ENCODE measurements at places on chromosomes 2 and 18.

DNA sequence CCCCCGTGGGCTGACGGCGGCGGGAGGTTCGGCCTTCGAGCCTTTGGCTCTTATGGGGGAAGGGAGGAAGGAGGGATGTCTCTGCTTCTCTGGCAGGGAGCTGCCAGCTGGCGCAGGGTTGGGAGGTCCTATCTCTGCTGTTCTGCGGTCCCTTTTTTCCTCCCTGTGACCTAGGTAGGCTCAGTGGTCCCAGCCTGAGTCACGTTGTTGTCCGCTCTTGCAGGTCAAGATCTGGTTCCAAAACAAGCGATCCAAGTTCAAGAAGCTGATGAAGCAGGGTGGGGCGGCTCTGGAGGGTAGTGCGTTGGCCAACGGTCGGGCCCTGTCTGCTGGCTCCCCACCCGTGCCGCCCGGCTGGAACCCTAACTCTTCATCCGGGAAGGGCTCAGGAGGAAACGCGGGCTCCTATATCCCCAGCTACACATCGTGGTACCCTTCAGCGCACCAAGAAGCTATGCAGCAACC is 2.5 kb downstream of the DLX1 start:
- DNase-seq: no peak

DNA sequence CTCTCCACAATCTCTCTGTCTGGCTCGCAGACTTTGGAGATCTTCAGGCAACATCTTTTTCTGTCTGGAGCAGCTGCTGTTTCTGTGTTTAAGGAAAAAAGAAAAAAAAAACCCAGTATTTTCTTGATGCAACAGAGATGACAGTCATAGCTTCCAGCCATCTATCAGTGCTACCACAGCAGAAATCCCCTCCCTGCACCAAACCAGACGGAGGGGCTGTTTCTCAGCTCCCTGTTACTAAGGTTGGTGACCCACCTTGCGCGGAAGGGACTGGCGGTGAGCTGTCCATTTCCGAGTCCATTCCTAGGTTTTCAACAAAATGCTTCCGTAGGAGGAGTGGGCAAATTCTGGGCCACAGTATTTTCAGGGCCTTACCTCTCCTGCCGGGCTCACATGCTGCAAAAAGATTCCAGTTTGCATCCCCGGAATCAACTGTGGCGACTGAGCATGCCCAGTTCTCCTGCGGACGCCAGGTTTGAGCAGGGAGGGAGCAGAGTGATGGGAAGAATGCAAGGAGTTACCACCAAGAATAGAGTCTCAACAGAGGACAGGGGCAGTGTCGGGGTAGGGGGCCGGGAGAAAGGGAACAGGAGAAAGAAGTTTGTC is 1.2 kb downstream of the SLC4A10 start:
- DNase-seq: no peak

DNA sequence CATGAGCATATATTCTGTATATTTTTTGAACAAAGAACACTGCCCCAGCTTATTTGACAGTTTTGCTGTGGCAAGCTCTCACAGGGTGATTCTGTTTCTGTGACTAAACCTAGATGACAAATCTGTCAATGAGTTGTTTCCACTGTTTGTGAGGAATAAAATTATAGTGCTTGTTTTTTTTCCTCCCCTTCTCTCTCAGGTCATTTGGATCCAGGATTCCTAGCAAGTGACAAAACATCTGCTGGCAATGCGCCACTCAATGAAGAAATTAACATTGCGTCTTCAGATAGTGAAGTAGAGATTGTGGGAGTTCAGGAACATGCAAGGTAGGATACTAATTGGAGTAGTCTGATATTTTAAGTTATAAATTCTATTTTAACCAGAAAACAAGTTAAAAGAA is 149.3 kb downstream of the HAUS1 start:
- DNase-seq: no peak

- no peak for DNase-seq
Measured at GRCh38 chr2:588074-588645, 89.0 kb downstream of the TMEM18 start.

GRCh38 chr2:122739732-122740593 is 984.5 kb downstream of the TSN start:
- DNase-seq: no peak

- DNase-seq: no peak
Measured at GRCh38 chr2:239590276-239590675, 189.5 kb upstream of the HDAC4 start.

- no peak for DNase-seq
Measured at GRCh38 chr18:24112874-24113615, 25.8 kb upstream of the CABYR start.

DNA sequence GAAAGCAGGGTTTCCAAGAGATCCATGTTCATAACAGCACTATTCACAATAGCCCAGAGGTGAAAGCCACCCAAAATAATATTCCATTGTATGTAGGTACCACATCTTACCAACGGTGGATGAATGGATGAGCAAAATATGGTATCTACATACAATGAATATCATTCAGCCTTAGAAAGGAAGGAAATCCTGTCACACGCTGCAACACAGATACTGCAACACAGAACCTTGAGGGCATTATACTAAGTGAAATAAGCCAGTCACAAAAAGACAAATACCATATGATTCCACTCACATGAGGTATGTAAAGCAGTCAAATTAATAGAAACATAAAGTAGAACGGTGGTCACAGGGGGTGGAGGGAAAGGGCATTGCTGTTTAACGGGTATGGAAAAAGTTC is 155.7 kb downstream of the DTNB start:
- no peak for DNase-seq

- no peak for DNase-seq
Measured at GRCh38 chr2:213010106-213010779, 141.2 kb downstream of the IKZF2 start.

- DNase-seq: no peak
Measured at GRCh38 chr2:240799033-240799820, 20.8 kb downstream of the KIF1A start.

DNA sequence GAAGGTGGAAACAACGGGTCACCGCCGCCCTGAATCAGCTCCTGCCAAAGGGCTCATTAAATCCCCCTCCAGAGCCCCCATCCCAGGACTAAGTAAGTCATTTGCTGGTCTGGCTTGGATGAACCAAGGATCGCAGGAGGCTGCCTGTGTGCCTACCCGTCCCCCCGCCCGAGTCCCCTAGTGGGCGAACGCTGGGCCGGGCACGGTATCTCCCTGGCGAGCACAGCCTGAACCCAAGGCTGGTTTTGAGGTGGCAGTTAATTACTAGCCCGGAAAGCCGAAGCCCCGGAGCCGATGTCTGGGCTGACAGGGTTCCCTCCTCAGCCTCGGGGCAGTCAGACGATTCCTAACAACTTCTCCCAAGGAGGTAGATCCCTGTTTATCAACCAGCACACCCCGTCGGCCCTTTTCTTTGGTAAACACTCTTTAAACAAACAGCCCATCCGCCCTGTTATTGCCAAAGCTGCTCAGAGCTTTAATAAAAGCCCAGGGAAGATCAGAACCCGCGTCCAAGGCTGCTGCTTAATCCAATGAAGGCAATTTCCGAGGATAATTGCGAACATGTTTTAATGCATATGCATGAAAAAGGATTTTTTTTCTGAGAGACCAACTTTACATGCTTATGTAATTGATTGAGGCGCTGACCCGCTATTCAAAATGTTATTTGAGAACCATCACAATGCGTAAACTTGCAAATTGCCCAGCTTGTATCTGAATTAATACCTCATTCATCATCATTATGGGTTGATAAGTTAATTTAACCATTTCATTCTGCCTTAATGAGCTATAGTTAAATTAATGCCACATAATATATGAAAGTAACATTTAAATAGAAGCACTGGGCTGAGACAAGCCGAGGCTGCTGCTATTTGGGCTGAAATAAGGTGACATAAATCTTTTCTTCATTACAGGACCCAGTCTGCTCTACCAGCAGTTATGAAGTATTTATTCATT is 10.5 kb downstream of the EVX2 start:
- DNase-seq: no peak

GRCh38 chr2:38409156-38410102 is 32.4 kb upstream of the ATL2 start:
- no peak for DNase-seq

- no peak for DNase-seq
Measured at GRCh38 chr2:111662771-111663470, 221.1 kb downstream of the ANAPC1 start.

DNA sequence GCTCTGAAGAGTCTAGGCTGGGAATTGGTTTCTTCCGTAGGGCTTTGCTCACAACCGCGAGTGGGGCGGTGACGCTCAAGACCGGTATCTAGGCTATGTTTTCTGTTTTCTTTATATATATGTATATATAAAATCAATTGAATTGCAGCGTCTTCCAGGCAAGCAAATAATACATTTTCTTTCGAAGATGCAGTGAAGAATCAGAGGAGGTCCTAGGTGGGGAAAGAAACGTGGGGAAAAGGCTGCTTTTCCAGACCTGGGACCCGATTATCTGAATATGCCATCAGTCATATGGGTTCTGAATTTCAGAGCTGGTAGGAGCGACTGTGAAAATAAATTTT is 714 bp upstream of the SCN9A start:
- DNase-seq: no peak

- no peak for DNase-seq
Measured at GRCh38 chr2:229133155-229133772, 137.8 kb downstream of the PID1 start.

DNA sequence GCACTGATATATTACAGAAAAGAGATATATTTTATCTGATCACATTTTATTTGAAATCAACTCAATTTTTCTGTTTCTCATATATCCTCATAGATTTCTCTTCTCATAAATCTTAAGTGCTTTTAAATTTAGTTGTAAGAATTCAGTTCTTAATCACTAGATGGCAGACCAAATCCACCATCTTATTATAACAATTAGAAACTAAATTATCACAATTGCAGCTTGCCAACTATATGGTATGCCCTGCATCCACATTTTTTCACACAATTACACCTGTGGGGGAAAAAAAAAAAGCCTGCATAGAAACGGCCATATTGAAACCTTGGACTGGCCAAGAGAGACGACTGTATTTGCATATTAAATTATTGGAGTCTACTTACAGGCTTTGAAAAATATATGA is 64.4 kb downstream of the COL5A2 start:
- DNase-seq: no peak

- DNase-seq: no peak
Measured at GRCh38 chr2:8414946-8415879, 266.6 kb upstream of the ID2 start.

- DNase-seq: no peak
Measured at GRCh38 chr18:26662996-26663395, 114.6 kb upstream of the KCTD1 start.

DNA sequence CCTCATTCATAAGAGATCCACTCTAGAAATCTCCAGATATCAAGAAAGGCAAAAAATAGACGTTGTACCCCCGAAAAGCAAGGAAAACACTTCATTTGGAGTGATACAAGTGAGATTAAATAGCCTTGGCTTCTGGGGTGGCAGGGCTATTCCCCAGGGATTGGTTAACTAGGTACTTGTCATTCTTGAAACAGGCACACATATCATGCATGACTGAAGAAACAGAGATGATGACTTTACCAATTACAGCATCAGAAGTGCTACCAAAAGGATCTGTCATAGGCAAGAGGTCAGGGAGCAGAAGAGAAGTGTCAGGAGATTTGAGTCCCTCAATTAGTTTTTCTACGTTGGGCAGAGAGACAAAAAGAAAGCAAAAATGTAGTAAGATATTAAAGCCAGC is 45.2 kb upstream of the NFU1 start:
- DNase-seq: no peak

DNA sequence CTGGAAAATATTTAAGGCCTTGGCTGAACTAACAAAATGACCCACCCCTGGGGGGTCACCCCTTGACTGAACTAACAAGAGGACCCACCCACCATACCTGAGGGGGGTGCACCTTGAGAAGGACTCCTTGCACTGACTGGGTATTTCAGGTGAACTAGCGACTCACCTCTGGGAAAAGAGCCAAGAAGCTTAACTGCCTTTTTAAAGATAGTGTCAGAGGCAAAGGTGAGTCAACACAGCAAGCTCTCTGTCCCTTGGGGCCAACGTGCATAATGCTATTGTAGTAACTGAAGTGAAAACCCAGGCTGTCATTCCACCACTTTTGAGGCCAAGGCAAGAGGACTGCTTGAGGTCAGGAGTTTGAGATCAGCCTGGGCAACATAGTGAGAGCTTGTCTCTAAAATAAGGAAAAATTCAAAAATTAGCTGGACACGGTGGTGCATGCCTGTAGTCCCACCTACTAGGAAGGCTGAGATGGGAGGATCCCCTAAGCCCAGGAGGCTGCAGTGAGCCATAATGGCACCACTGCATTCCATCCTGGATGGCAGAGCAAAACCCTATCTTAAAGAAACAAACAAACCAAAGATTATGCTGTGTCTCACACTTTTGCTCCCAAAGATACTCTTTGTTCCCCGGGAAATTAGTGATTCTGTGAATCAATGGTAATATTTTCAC is 36.4 kb upstream of the ZCCHC2 start:
- DNase-seq: no peak

DNA sequence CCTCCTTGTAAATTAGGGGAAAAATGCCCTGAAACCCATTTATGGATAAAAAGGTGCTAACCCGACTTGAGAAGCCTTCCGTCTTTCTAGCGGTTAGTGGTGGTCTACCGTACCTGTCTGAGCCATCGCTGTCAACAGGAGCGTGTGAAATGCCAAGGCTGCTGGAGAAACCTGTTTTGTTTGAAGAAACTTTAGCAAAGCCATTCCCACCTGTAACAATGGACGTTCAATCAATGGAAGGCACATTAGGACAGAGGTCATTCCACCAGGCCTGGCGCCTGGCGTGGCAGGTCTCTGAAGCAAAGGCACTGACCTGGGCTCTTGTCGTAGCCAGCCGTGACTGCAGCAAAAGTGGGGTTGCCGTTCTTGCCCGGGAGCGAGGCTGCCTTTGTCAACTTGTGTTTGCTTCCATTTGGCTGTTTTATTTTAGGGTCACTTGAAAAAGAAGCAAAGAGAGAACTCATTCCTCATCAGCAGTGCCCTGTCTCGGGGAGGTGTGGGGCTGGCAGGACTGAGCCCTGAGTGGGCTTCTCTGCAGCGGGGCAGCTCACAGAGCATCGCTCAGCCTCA is 47.2 kb downstream of the ZAP70 start:
- DNase-seq: no peak

DNA sequence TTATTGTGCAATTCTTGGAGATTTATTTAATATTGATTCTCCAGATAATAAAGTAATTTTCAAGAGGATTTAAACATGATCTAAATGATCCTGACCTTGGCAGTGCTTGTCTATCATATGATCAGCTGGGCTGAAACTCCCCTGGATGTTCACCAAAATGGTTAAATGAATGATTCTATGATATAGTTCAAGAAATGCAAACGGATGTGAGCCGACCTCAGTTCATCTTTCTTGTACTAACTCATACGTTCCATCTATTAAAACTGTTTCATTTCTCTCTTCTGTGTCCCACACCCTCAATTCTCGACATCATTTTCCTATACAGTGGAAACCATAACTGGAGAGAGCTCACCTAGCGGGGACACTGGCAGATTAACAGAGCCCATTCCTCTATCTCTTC is 281.7 kb upstream of the CCDC68 start:
- no peak for DNase-seq
